ENCODE measurements at places on chromosomes 3 and 15.

DNA sequence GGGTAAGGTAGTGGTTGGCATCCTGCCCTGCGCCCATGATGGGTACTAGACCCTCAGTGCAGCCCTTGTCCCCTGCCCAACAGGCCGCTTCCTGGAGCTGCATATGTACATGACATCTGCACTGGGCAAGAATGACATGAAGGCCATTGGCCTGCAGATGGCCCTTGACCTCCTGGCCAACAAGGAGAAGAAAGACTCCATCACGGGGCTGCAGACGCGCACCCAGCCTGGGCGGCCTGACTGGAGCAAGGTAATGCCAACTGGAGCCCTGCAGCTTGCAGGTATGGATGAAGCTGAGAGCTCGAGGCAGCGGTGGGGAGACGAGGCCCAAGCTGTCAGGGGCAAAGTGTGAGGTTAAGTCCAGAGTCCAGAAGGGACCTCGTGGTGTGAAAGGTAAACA, 40.8 kb downstream of the NOX5 start:
- no peak for DNase-seq

DNA sequence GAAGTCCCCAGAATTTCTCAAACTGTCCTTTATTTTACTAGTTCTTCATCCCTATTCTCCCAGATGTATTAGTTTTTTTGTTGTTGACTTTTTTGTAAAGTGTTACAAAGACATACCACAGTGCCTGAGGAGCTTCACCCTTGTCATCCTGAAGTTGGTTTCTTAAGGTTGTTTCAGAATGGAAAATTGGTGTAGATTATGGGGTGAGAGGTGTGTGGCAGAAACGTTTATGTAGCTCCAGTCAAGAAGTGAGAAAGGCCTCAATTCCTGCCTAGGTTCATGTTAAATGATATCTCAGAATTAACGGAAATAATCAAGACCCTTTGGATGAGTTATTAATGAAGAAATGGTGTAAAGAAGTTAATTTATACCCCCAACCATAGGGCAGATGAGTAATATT, 6.8 kb downstream of the EDEM1 start:
- no peak for DNase-seq

- DNase-seq: no peak
These were observed 97.4 kb downstream of the CBLB start for GRCh38 chr3:105771392-105771791.

- no peak for DNase-seq
These were observed 1.9 kb upstream of the PLA1A start for GRCh38 chr3:119595639-119596334.

DNA sequence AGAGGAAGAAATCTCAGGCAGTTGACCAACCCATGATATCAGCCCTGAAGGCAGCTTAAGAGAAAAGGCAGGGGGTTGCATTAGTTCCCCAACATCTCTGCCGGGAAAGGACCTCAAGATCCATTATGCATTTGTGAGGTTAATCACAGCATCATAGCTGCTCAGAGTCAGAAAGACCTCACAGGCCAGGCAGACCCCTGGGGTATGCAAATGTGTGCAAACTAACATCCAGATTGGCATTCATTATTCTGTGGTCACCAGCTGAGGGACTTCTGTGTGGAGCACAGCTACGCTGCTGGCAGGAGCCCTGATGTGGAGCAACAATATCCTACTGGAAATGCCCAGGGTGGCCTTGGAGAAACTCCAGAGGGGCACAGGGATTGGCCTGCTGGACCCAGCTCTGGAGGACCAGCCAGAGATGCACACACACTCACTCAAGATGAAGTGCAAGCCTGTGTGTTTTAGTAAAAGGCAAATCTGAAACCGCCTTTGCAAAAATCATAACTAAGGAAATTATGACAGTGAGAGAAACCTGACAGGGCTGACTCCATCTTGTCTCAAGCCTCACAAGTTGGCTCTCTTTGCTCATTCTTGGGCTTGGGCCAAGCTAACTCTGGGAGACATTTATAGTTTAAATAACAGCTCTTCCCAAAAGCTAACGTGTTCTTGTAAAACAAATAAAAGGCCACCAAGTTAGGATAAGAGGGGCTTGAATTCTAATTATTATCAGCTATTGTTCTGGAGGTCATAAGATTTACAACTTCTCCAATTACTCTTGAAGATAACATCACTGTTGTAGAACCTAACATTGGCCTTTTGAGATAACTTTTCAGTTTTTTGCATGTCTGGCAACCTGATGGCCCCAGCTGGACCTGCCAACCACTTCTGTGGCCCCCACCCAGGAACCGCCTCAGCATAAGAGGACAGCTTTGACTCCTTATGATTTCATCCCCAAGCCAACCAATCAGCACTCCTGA, 257.1 kb downstream of the UACA start:
- no peak for DNase-seq

DNA sequence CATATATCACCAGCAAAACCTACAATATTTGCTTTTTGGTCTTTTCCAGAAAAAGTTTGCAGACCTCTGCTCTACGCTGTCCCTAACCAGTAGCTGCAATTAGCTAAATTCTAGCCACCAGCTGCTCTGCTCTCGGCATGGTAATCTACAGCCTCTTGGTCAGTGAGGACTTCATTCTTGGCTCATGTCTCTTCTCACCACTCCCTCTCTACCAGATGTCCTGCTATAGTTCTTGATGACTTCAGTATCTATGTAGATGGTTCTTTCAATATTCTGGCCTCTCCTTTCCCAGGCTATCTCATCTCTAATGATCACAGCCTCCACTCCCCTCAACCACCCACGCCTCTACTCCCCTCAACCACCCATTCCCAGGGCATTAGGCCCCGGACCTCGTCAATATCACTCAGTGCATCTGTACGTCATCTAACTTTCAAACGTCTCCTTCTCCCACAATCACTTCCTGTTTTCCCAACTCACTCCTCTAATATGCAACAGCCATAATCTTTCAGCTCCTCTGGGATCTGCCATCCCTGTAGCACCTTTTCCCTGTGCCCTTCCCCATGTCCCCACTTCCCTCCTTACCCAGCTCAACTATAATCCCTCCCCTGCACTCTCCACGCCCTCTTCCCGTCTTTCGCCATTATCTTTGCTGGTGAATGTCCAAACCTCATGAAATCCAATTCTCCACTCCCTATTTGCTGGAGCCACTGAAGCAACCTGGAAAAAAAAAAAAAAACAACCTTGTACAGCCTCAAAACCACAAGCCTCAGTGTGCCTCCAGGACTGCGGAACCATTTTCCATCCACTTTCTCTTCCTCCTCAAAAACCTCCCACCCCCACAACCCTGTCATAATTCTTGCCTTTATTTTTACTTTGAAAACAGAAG, 429.4 kb upstream of the PROK2 start:
- DNase-seq: no peak

- DNase-seq: no peak
These were observed 246.3 kb upstream of the UMPS start for GRCh38 chr3:124483915-124484470.

DNA sequence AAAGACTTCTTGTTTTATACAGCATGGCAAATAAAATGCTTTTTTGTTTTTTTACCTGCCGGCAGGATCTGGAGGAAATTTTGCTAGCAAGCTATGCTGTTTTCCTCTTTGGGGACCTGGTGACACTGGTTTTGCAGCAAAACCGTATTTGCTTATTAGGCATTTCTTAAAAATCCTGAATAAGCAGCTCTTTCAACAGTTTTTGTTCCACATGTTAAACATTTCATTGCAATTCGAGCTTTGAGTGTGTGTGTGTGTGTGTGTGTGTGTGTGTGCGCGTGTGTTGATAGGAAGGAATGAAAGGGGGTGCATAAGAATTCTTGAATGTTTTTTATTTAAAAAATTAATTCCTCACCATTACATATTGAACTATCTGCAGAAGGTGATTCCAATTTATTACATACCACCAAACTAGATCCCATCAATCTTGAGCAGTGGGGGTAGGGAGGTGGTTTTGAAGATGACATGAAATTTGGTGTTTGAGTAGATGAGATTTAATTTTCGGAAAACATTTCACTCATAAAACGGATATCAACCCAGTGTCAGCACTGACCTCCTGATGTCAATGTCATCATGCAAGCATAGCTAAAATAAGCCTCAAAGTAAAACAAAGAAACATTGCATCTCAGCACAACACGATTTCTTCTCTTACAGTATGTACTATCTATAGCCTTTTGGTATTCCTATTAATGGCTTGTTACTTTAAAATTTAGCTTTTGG, 17.3 kb downstream of the ZBTB38 start:
- DNase-seq: no peak

- no peak for DNase-seq
These were observed 268.9 kb downstream of the IGSF11 start for GRCh38 chr3:118765636-118766305.

- no peak for DNase-seq
These were observed 37.5 kb upstream of the FSTL1 start for GRCh38 chr3:120488296-120488695.

GRCh38 chr3:133662278-133662651, 524 bp upstream of the TOPBP1 start:
- DNase-seq: no peak

DNA sequence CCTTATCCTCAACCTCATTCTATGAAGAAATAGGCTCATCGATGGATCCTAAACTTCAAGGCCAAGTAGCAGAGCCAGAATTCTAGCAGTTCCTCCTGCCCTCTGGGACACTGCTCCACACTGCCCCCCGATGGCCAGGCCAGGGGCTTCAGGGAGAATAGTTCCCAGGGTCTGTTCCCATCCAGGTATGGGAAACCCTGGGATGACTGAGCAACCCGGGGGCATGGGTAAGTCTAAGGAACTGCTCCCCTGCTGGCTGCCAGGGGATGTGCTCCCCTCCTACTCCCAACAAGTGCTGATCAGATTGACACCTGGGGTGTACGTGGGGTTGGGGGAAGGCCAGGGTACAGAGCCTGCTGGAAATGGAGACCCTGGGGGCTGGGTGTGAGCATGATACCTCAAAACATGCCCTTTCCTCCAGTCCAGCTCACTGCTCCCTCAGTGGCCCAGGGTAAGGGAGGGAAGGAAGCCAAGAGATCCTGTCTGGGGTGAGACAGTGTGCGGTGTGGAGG, 7.6 kb downstream of the ULK3 start:
- no peak for DNase-seq

DNA sequence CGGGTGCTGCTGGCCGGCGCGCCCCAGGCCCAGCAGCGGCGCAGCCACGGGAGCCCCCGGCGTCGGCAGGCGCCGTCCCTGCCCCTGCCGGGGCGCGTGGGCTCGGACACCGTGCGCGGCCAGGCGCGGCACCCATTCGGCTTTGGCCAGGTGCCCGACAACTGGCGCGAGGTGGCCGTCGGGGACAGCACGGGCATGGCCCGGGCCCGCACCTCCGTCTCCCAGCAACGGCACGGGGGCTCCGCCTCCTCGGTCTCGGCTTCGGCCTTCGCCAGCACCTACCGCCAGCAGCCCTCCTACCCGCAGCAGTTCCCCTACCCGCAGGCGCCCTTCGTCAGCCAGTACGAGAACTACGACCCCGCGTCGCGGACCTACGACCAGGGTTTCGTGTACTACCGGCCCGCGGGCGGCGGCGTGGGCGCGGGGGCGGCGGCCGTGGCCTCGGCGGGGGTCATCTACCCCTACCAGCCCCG, 777 bp downstream of the LOXL1 start:
- DNase-seq: no peak

GRCh38 chr3:8743021-8743601, 9.5 kb downstream of the CAV3 start:
- DNase-seq: no peak

DNA sequence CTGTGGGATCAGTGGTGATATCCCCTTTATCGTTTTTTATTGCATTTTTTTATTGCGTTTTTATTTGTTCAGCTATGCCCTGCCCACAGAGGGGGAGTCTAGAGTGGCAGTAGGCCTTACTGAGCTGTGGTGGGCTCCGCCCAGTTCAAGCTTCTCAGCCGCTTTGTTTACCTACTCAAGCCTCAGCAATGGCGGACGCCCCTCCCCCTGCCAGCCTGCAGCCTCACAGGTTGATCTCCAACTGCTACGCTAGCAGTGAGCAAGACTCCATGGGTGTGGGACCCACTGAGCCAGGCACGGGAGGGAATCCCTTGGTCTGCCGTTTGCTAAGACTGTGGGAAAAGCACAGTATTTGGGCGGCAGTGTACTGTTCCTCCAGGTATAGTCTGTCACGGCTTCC, 500.6 kb upstream of the MCTP2 start:
- no peak for DNase-seq

DNA sequence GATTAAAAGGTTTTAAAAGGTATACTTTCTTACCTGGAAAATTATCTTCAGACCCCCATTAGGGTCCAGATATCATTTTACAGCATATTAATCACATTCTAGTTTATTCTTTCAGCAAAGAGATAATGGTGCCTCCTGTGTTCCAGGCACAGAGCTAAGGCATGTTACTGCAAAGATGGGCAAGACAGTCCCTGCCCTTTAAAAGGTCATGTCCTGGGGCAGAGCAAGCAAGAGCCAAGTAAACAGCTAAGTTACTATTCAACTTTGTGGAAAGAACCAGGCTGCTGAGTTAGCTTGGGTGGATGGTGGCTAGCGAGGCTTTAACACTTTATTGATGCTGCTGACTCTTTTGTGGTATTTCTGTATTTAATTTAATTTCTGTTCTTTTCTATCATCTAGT, 75.0 kb downstream of the LRRC28 start:
- DNase-seq: no peak

DNA sequence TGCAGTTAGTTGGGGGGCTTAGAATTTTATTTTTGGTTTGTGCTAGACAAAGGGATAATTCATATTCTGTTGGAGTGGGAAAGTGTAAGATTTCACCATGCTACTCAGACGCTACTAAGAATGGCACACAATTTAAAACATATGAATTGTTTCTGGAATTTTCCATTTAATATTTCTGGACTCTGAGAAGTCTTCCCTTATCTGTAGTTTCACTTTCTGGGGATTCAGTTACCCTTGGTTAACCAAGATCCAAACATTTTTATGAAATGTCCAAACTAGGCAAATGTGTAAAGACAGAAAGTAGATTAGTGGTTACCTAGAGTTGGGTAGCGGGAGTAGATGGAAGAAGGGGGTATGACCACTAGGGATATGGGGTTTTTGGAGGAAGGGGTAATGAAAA, 53.1 kb downstream of the TCF12 start:
- no peak for DNase-seq

GRCh38 chr15:41907141-41907540, 13.3 kb upstream of the SPTBN5 start:
- no peak for DNase-seq

- no peak for DNase-seq
These were observed 41.2 kb downstream of the GRK7 start for GRCh38 chr3:141804447-141804777.

GRCh38 chr3:49535971-49536874, 18.1 kb upstream of the BSN start:
- DNase-seq: no peak

GRCh38 chr3:127787571-127788365, 34.5 kb downstream of the MGLL start:
- DNase-seq: no peak

DNA sequence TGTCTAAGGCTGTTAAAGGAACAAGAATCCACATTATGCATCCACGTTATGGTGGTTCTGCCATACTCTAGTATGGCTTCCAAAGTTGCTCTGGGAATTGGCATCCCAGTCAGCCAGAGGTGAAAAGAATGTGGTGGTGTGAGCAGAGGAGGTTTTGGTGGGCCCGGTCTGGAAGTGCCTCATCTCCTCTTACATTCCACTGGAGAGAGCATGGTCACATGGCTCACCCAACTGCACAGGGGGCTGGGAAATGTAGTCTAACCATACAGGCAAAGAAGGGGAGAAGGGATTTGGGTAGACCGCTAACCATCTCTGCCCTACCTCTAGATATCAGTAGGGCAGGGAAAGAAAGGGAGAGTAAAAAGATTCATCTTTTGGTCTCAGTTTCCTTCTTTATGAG, 3.2 kb upstream of the HEG1 start:
- no peak for DNase-seq

GRCh38 chr15:58748040-58748851, 1.3 kb downstream of the ADAM10 start:
- no peak for DNase-seq

- DNase-seq: no peak
These were observed 3.1 kb upstream of the POLR2M start for GRCh38 chr15:57703387-57703786.
